Omental fat pad (tissue), 4 donors: ENCODE measurements at places on chromosomes 12 and 14.

- DNase-seq = no peak
These were observed 1.7 kb upstream of the FGD4 start for GRCh38 chr12:32397696-32398095.

DNA sequence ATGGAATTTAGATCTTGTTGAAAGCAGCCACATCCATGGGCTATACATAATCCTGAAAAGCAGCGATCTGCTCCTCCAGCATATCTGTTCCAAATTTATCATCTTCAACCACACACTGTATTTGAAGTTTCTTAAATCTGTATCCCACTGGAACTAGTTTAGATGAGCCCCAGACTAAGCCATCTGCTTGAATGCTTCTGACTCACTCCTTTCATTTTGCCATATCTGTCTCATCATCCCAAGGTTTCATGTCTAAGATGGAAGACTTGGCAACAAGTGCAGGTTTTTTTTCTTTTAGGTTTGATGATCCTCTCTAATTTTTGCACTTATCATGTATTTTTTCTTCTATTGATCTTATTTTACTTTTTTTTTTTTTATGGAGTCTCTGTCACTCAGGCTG, 54.4 kb upstream of the TMEM263 start:
- DNase-seq = no peak

- DNase-seq = no peak
These were observed 319.5 kb downstream of the TMEM117 start for GRCh38 chr12:44155358-44155757.

GRCh38 chr12:110766311-110767154, 23.8 kb upstream of the PPP1CC start:
- no peak for DNase-seq

GRCh38 chr12:63822352-63822751, 22.1 kb upstream of the SRGAP1 start:
- no peak for DNase-seq

GRCh38 chr12:117377758-117378157, 16.3 kb upstream of the NOS1 start:
- DNase-seq = no peak

DNA sequence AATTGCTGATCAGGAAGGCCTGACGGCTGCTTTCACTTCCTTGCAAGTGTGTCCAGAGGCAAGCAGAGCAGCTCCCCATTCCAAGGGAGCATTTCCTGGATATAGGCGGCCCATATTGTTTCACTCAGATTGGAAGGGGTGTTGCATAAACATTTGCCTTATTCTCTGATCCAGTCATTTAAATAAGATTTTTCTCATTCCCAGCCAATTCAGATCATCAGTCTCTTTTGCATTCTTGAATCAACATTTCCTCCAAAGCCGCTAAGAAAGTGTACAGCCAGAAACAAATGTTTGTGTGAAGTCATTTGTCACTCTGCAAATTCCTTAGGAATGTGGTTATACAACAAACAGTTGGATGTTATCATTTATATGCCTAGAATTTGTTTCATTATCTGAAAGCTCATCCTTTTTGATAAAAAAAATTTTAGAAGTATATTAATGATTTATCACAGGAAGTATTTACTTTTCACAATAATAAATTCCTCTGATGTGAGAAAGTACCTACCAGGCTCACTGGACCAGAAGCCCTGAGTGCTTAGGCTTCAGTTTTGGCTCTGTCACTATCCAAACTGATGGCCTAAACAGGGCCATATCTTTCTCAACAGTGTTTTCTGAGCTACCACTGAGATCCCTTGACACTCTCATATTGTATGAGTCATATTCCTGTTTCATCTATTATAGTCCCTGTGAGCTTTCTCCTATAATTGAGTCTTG, 379.6 kb downstream of the CCDC91 start:
- no peak for DNase-seq

- DNase-seq = no peak
These were observed 110.4 kb downstream of the BCAT1 start for GRCh38 chr12:24838531-24838950.

GRCh38 chr12:62382526-62382925, 84.1 kb upstream of the MON2 start:
- DNase-seq = no peak

DNA sequence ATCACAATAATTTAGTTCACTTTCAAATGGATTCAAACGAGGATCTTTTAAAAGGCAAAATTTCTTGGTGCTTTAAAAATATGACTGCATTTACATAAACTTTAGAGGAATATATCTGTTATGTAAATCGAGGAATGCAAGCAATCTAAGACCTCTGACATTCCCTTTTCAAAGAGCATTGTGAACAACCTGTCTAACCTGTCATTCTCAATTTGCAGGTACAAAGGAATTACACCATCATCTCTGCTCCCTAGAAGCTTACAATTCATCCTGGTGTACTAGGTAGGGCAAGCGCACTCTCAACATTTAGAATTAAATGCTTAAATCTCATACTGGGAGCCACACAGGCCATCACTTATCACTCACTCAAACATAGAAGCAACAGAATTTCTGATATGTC, 35.6 kb downstream of the BMP4 start:
- DNase-seq = no peak

- no peak for DNase-seq
These were observed 14.9 kb upstream of the MYH7 start for GRCh38 chr14:23450379-23450778.
